ENCODE measurements at places on chromosomes 5 and 9.

- no peak for DNase-seq
These were observed 56.8 kb downstream of the NUDT12 start for GRCh38 chr5:103505581-103506305.

GRCh38 chr5:9374025-9374424, 171.8 kb downstream of the SEMA5A start:
- DNase-seq: no peak

DNA sequence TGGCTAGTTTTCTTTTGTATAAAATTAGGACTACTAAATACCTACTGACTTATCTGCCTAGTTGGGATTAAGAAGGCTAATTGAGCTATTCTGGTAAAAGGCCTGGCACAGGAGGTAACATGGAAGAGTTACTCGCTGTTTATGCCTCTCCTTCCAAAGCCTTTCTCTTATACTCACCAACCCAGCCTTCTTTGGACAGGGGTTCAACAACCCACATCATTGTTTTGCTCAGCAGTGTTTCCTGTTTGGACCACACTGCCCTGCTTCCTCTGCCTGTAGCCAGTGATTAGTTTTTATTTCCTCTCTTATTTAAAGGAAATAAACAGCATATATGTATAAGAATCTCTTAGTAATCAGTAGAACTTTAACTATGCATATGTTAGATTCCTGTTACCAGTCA, 85.1 kb upstream of the TLX3 start:
- no peak for DNase-seq

DNA sequence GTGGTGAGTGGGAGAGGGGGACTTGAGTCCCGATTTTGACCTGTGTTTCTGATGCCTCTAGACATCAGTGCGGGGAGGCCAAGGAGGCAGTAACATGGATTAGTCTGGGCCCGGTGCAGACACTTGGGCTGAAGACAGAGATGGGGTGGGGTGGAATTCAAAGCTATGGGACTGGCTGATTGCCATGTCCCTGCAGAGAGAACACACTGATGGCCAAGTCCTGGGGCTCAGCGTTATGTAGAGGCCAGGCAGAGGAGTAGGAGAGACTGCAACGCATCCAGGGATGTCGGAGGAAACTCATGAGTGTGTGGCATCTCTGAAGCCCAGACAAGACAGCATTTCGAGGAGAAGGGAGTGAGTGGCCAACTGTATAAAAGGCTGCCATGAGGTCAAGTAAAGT, 30.1 kb downstream of the PSD2 start:
- DNase-seq: no peak

GRCh38 chr5:174307031-174307408, 261.5 kb downstream of the NSG2 start:
- no peak for DNase-seq

DNA sequence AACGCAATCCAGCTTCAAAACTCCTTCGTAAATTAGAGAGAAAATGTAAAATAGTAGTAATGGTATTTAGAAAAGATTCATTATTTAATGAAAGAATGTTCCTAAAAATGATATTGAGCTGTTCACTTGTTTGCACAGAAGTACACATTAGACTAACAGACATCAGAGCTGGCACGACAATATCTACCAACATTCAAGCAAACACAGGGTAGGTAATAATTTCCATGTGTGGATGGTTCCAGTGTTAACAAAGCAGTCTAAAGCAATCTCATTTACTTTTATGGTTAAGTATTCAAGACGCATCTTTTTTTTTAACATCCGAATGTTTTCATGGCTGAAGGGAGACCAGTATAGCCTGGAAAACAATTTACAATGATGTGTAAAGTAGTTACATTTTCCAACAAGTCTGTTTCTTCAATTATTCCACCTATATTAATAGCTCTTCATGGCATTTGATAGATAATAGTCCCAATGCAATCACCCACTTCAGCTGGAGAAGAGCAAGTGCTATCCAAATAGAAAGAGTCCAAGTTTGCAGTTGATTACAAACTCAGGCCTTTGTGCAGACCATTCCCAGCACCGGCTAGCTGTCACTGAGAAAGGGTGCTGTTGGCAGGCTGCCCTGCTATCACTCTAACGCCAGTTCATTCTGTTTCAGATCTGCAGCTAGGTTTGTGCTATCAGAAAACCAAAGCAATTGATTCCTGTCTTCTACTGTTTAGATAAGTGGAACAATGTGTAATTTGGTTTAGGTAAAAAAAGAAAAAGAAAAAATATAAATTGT, 458.8 kb downstream of the DTWD2 start:
- no peak for DNase-seq

DNA sequence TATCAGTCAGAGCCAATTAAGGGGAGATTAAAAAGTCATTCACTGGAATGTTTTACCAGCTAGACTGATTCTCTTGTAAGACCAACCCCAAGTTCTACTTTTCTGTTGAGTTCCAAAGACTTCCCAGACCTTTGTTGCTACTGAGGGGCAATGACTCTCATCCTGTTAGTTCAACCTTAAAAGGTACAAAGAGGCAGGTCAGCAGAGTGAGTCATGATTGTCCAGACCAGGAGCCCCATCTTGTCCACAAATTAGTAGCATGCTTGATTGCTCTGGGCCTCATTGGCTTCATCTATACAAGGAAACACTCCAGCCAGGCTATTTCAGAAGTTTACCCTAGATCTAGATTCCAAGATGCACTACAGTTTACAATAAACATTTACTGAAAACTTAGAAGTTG, 79.9 kb upstream of the IL7R start:
- no peak for DNase-seq
